NCI-H226 (cell line): ENCODE measurements at places on chromosomes 5 and 9.
A peak's percentile ranks its signal among the peaks of the same experiment; 100 is the strongest.

GRCh38 chr5:98807806-98808205, 34.3 kb downstream of the RGMB start:
- DNase-seq, result no peak

GRCh38 chr5:83789371-83789770, 68.7 kb upstream of the HAPLN1 start:
- DNase-seq, result no peak

DNA sequence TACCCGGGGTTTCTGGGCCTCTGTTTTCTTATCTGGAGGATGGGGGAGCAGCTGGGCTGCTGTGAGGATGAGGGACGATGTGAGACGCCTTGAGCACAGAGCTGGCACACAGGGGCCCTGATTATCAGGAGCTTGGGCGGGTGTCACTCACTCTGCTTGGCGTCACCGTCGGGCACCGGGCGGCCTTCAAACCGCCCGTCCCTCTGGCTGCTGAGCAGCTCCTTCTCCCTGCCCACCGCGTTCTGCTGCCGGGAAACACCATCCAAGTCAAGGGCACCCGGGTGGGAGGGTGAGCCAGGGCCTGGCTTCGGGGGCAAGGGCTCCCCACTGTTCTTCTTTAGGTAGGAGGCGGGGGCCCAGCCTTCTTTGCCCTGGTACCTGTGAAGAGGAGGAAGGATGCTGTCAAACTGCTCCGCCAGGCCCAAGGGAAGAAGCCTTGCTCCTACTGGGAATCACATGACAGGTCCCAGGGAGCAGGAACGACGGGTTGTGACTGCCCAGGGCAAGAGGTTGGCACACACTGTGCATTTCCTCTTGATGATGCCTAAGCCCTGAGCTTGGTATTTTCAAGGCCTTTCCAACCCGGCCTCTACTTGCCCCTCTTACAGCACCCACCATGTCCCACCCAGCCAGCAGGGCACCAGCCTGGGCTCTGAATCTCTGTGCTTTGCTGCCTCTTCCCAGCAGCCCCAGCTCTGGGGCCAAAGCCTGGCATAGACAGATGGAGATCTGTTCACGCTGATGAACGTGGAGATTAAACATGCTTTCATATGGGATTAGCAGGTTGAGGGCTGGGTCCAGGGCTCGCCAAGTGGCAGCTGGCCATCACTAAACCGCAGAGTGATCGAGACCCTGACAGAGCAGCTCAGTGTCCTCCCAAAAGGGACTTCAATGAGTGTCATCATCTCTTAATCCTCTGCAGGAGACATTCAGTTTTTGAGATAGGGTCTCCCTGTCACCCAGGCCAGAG, 66.9 kb upstream of the UBTD2 start:
- DNase-seq, result no peak

- no peak for DNase-seq
These were observed 2.2 kb upstream of the DPP7 start for GRCh38 chr9:137116728-137117127.

DNA sequence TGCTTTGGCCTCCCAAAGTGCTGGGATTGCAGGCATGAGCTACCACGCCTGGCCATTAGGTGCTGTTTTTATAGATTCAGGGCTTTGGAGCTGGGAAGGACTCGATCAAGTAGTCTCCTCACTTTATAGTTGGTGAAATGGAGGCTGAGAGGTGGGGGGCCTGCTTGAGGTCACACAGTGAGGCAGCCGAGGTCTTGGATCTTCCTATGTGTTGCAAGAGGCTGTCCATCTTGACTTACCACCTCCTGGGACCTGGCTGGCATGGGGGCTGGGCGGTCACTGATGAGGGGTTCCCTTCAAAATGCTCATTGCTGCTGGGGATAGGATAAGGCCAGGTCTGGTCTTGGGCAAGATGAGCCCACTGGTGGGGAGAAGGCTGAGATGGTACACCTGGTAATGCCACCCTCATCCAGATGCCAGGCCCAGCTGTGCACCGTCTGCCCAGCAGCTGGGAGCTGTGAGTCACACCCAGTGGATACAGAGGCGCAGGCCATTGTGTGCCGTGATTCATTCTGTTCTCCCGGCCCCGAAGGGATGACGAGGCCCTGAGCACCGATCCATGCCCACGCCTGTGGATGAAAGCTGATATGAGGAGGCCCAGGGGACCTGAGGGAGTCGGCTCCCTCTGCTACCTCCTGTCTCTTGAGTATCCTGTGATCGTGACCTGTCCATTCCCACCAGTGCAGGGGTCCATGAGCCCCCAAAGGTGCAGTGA, 10.5 kb upstream of the NDST1 start:
- DNase-seq, result peak; percentile 95

DNA sequence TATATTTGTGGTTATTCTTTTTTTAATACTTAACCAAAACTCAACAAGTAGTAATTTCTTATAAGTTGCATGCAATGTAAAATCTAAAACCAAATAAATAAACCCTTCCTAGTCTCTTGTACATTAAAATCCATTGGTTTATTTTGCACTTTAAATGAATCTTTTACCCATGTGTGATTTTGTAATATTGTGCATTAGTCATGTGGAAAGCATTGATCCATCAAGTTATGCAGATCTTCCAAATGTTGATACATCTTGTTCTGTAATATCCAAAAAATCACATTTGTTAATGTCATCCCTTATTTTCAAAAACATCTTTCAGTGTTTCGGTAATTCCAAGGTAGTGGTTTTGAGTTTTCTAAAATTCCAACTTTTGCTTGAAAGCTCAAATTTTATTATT, 63.3 kb downstream of the CWC27 start:
- DNase-seq, result no peak

DNA sequence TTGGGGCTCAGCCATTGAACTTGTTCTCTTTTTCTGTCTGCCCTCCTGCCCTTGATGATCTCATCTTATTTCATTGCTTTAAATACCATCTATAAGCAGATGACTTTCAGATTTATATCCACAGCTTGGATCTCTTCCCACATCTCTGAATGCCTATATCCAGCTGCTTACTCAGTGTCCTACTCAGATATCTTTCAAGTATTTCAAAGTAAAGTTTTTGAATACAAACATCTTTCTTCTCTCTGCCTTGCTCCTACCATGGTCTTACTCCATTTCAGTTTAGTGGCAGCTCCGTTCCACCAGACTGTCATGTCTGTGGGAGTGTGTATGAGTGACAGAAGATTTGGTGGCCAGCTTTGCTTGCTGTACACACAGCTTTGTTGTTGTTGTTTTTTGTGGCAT, 59.7 kb downstream of the ERBIN start:
- peak; percentile 13 for DNase-seq
